ENCODE measurements at places on chromosomes 16 and 17. TPM values are rescaled to one million over a fixed set of nuclear protein-coding genes. Genes with fewer than 3 reads are reported as not detected.

The KRT20 gene
- not detected for total RNA-seq

The MYOCD gene
- not detected for total RNA-seq

GRCh38 chr16:71412270-71413160 is 29.3 kb downstream of the TLE7 start:
- peak; percentile 17 for DNase-seq

GRCh38 chr16:70475054-70475871 is 20.9 kb downstream of the FCSK start:
- DNase-seq: no peak

DNA sequence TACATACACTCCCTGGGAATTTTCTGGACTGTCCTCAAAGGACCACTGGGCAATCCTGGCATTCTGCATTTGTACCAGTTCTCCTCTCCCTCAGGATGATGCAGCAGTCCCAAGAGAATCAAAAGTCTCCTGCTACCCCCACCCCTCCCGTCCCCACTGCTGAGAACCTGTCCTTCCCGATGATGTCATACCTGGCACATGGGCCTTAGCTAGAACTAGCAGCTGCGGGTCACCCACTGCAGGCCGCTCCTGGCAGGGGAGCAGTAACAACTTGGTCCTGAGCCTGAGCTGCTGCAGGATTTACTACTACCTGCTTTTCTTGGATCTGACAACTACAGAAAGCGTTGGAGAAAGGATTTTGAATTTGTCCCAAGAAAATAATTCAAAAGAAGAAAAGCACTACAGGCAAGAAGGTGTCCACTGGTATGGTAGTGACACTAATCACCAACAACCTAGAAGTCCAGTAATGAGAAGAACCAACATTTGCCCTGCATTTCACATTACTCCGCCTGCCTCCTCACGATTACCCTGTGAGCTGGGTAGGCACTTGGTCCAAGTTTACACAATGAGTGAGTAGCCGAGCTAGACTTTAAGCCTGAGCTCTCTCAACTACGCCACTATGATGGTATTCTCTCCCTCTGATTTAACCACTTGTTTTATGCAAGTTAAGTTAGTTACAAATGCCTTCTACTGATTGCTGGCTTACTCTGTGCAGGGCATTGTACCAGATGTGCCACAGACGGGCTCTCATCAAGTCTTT is 55.3 kb upstream of the ETV4 start:
- no peak for DNase-seq

GRCh38 chr17:72604518-72604917 is 483.7 kb downstream of the SOX9 start:
- DNase-seq: no peak

- no peak for DNase-seq
Measured at GRCh38 chr17:82976982-82977488, 102.4 kb upstream of the METRNL start.

The DYNLL2 gene
- 11.9 TPM for total RNA-seq

DNA sequence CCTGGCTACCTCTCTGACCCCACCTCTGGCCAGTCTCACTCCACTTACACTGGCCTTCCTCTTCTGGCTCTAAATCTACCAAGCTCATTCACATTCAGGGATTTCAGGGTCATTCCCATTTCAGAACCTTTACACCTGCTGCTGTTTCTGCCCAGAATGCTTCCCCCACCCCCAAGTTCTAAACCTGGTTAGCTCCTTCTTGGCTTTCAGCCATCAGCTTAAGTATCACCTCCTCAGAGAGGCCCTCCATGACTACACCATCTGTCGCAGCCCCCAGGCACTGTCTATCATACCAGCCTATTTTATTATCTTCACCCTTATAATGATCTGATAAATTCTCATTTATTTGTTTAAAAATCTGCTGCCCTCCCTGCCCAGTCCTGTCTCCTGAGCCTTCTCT is 23.3 kb upstream of the NGFR start:
- no peak for DNase-seq
